Vagina (tissue), 2 donors: ENCODE measurements at places on chromosomes 1 and 21. TPM values are rescaled to one million over a fixed set of nuclear protein-coding genes. Genes with fewer than 3 reads are reported as not detected.

DNA sequence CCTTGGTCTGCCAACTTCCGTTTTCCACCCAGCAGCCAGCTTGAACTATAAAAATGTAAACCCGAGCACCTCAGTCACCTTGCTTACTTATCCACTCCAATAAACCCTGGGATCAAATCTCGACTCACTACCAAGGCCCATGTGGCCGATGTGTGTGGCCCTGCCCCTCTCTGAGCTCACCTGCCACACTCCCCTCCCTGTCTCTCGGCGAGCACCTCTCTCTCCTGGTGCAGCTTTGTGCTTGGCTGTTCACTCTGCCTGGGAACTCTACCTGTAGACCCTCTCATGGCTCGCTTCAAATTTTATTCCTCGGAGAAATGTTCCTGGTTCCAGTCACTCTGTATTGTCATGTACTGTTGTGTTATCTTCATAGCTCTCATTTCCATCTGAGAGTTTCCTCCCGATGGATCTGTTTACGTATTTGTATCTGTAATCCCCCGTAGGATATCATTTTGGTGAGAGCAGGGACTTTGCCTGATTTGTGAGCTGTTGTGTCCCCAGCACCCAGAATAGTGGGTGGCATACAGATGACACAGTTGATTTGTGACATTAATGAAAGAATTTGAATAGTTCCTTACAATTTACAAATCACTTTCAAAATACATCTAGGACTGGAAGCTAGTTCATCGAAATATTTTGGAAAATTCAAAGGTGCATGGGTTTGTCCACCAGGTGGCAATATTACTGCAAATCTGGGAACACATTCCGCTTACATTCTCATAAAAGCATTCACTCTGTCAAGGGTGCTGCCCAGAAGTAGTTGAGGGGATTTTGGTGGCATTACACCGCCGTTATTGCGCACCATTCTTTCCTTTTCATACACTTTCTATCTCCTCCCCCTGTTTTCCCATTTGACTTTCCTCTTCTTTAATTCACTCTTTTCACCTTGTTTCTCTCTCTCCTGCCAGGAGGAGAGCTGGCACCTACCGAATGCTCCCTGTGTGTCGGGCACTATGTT is 95.3 kb downstream of the ABCA4 start:
- H3K36me3 ChIP-seq: no peaks in the 10 kb centered on the region
- DNase-seq: no peak
- no peak overlapping the region for H3K4me3 ChIP-seq
- no peaks in the 10 kb centered on the region for H3K27me3 ChIP-seq

DNA sequence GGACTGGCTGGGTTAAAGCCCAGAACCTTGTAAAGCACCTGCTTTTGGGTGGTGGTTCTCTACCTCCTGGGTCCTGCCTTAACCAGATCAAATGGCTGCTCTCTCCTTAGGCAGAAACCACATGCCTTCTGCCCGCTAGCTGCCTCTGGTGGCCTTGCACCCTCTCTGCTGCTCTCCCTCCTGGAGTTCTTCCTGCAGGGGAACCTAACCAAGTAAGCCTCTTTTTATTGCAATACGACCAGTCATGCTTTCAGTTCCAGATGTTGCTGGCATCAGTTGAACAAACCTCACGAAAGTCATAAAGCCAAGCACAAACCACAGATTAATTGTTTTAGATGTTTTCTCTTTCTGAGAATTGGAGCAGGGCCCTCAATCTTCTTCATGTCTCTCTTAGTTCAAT is 118.9 kb downstream of the GDAP2 start:
- H3K27ac ChIP-seq: no peak overlapping the region
- no peak for DNase-seq
- H3K4me1 ChIP-seq: peaks cover 28% of the 10 kb centered on the region
- no peaks in the 10 kb centered on the region for H3K27me3 ChIP-seq
- H3K4me3 ChIP-seq: no peak overlapping the region
- no peaks in the 10 kb centered on the region for H3K36me3 ChIP-seq

- H3K27ac ChIP-seq: no peak overlapping the region
- H3K36me3 ChIP-seq: no peaks in the 10 kb centered on the region
- no peaks in the 10 kb centered on the region for H3K4me1 ChIP-seq
- no peak overlapping the region for H3K4me3 ChIP-seq
- no peak for DNase-seq
Observed at GRCh38 chr1:25222606-25223005, 9.7 kb downstream of the SYF2 start.

- no peak for DNase-seq
- peaks cover 9% of the 10 kb centered on the region for H3K4me1 ChIP-seq
- H3K36me3 ChIP-seq: no peaks in the 10 kb centered on the region
- H3K27me3 ChIP-seq: no peaks in the 10 kb centered on the region
- peak overlapping the region; percentile 54 for H3K27ac ChIP-seq
Observed at GRCh38 chr1:43232482-43232881, 37.3 kb upstream of the TMEM125 start.

DNA sequence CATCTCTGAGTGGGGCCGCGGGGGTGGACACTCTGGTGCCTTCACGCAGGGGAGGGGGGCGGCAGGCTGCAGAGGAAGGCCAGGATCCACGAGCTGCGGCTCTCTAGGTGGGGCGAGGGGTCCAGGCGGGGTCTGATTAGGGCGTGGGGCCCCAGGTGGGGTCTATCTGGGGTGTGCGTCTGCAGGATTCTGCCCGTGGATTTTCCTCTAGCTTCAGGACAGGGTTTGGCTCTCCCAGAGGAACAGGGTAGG is 6.3 kb downstream of the JMJD4 start:
- H3K36me3 ChIP-seq: peaks cover 7% of the 10 kb centered on the region
- H3K4me1 ChIP-seq: peaks cover 42% of the 10 kb centered on the region
- no peak for DNase-seq
- H3K27ac ChIP-seq: peak overlapping the region; percentile 81

DNA sequence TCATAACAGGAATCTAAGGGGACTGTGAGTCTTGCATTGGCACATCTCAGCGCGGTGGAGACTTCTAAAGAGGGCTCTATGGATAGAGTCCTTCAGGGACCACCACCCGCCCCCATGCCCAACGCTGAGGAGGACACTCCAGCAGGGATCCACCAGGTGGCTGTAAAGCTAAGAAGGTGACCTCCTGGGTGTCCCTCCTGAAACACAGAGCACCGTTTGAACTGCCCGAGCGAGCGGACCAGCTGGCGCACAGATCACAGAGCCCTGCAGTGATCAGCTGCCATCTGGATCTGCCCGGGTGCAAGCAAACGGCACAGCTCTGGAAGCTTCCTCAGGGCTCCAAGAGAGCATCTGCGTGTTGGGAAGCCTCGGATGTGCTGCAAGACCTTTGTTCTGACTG is 51.3 kb upstream of the LYST start:
- H3K27ac ChIP-seq: peak overlapping the region; percentile 96
- DNase-seq: no peak
- no peaks in the 10 kb centered on the region for H3K36me3 ChIP-seq
- H3K4me3 ChIP-seq: no peak overlapping the region
- H3K4me1 ChIP-seq: peaks cover 52% of the 10 kb centered on the region

DNA sequence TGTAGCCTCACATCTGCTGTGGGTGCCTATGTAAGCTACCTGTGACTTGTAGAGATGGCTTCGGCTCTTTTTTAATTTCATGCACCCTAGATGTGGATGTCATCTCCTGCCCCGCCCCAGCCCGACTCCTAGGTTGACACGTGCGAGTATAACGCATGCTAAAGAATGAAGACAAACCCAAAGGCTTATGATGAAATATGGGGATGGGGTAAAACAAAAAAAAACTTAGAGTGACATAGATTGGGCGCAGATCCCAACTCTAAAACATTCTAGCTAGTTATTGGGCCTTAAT is 613 bp upstream of the ERO1B start:
- peak overlapping the region; percentile 88 for H3K4me3 ChIP-seq
- H3K27ac ChIP-seq: peak overlapping the region; percentile 42
- H3K27me3 ChIP-seq: no peaks in the 10 kb centered on the region
- no peak for DNase-seq
- H3K36me3 ChIP-seq: no peaks in the 10 kb centered on the region
- peaks cover 15% of the 10 kb centered on the region for H3K4me1 ChIP-seq

DNA sequence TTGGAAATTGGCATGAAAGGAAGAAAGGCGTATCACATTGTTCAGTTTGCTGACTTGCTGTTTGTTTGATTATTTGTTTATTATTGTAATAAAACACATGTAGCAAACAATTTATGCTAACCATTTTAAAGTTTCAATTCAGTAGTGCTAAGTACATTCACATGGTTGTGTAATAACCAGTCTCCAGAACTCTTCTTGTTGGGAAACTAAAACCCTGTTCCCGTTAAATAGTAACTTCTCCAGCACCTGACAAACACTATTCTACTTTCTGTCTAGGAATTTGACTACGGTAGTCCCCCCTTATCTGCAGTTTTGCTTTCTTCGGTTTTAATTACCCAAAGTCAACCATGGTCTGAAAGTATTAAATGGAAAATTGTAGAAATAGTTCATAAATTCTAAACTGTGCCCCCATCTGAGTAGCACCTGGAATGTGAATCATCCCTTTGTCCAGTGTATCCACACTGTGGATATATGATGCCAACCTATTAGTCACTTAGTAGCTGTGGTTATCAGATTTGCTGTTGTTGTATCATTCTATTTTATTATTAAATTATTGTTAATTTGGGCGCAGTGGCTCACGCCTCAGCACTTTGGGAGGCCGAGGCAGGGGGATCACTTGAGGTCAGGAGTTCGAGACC is 5.5 kb downstream of the MORC3 start:
- H3K27me3 ChIP-seq: no peaks in the 10 kb centered on the region
- no peak overlapping the region for H3K27ac ChIP-seq
- no peak overlapping the region for H3K4me3 ChIP-seq
- H3K4me1 ChIP-seq: peaks cover 83% of the 10 kb centered on the region

DNA sequence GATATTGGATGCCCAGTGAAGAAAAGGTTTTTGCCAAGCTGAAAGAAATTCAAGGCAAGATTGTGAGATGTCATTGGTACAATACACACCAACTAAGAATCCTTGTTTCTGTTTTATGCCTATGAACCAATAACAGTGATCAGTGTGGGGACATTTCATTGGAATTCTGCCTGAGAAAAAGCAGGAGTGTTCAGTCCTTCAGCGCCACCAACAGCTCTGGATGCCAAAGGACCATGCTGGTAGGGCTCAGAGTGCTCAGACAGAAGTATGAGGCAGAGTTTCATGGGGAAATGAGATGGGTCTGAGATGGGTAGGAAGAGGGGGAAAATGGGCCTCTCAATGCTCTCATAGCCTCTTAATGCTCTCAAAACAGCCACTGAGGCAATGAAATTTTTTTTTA is 56.5 kb downstream of the GABPA start:
- no peaks in the 10 kb centered on the region for H3K27me3 ChIP-seq
- no peak overlapping the region for H3K27ac ChIP-seq
- H3K36me3 ChIP-seq: no peaks in the 10 kb centered on the region
- no peak overlapping the region for H3K4me3 ChIP-seq
- H3K4me1 ChIP-seq: peaks cover 4% of the 10 kb centered on the region

DNA sequence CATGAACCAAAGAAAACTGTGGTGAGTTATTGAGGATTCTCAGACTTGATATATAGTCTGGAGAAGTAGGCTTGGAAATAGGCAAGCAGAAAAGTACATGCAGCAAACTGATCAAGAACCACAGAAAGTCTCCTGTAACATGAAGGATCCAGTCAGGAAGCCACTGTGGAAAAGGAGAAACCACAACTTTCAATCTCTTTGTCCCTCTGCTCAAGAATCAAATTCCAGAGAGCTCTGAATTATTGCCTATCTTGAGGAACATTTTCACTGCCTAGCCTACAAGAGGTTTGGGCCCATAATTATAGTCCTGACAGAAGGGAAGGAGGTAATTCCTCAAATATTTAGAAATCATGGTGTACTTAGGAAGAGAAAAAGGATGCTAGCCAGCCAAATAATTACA is 43.0 kb upstream of the ADAMTS1 start:
- no peak for DNase-seq
- no peak overlapping the region for H3K4me3 ChIP-seq
- no peak overlapping the region for H3K27ac ChIP-seq
- no peaks in the 10 kb centered on the region for H3K4me1 ChIP-seq
- H3K36me3 ChIP-seq: no peaks in the 10 kb centered on the region

DNA sequence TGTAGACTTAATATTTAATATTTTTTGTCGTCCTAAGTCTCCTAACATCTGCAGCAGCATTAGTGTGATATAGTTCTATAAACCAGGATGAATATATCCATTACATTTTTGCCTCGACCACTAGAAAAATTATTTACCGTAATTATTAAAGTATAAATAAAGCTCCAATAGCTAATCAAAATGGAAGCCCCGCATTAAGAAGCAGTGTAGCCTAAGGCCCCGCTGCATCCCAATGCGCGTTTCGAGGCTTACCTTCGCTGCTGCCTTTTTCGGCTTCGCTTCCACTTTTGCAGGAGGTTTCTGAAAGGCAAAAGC is 891 bp downstream of the HMGN1 start:
- no peaks in the 10 kb centered on the region for H3K27me3 ChIP-seq
- peak overlapping the region; percentile 84 for H3K27ac ChIP-seq
- H3K4me1 ChIP-seq: peaks cover 36% of the 10 kb centered on the region
- DNase-seq: no peak
- peak overlapping the region; percentile 81 for H3K4me3 ChIP-seq

DNA sequence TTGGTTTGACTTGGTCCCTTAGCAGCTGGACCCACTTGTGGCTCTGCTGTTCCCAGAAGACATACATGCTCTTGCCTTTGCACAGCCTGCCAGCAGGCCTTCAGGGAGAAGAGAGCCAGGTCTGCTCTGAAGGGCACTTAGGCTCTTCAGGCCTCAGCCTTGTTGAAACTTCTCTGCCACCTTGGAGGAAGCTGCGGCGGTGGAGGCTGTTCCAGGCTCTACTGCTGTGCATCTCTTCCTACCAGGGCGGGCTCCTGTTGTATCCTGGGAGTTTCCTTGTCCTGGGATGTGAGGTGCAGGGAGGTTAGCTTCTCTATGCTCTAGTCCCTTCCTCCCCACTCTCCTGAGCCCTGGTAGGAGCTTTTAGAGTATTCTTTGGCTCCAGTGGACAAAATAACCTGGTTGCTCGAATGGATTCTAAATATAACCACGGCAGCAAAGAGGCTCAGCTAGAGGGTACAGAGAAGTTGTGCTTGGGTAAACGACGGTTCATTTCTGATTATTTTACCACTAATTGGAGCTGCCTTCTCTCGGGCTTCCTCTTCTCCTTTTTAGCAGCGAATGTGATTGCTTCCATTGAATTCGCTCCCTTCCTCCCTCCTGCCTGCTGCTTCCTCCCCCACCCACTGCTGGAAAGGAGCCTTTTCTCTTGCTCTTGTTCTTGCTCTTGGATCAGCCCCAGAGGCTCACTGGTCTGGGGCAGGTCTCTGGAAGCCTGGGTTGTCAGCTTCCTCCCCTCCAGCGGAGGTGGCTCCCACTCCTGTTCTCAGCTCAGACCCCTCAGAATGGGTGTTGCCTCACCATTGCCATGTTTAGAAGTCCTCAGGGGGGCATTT is 126.6 kb upstream of the CACNA1E start:
- H3K4me1 ChIP-seq: no peaks in the 10 kb centered on the region
- H3K36me3 ChIP-seq: no peaks in the 10 kb centered on the region
- no peaks in the 10 kb centered on the region for H3K27me3 ChIP-seq
- DNase-seq: peak; percentile 74
- H3K27ac ChIP-seq: no peak overlapping the region

- no peaks in the 10 kb centered on the region for H3K27me3 ChIP-seq
- no peaks in the 10 kb centered on the region for H3K36me3 ChIP-seq
Observed at GRCh38 chr1:193031431-193031830, 27.7 kb downstream of the UCHL5 start.

ERICH3 gene
- total RNA-seq: 0.49 TPM

LCE1B gene
- total RNA-seq: not detected

NECTIN4 gene
- 42.7 TPM for total RNA-seq

CFAP74 gene
- not detected for total RNA-seq

MAPKAPK2 gene
- total RNA-seq: 51.1 TPM

RNASEL gene
- 5.4 TPM for total RNA-seq

HUNK gene
- 0.74 TPM for total RNA-seq

SPATA46 gene
- total RNA-seq: not detected

RPTN gene
- total RNA-seq: 0.25 TPM

IL12RB2 gene
- 0.74 TPM for total RNA-seq

CSF3R gene
- total RNA-seq: 8.8 TPM
